ENCODE measurements at places on chromosomes 11 and 22. TPM values are rescaled to one million over a fixed set of nuclear protein-coding genes. Genes with fewer than 3 reads are reported as not detected.
A peak's percentile ranks its signal among the peaks of the same experiment; 100 is the strongest.

The TTC36 gene
- not detected for total RNA-seq

The TNNI2 gene
- not detected for total RNA-seq

The TANGO2 gene
- total RNA-seq: 16.0 TPM

- H3K27me3 ChIP-seq: peaks cover 6% of the 10 kb centered on the region
- peak; percentile 67 for DNase-seq
- H3K4me1 ChIP-seq: no peaks in the 10 kb centered on the region
- no peaks in the 10 kb centered on the region for H3K36me3 ChIP-seq
Measured at GRCh38 chr11:32374261-32374711, 61.1 kb downstream of the WT1 start.

DNA sequence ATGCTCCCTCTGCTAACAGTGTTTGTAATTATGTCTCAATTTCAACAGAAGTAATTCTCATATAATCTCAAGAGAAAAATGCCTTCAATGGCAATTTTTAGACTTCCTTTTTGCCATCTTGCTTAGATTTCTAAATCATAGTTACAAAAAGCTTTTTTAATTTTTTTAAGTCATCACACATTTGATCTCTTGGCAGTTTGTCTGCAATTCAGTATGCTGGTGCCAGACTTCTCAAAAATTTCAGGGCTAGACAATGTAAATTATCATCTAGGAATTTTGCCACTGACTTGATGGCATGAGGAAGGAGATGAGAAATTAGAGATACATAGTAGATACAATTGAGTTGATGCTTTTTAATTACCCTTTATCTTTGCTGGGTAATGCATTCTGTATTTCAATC, 1176.7 kb upstream of the CNTN5 start:
- no peak overlapping the region for H3K4me3 ChIP-seq
- H3K27ac ChIP-seq: no peak overlapping the region
- H3K4me1 ChIP-seq: no peaks in the 10 kb centered on the region
- no peaks in the 10 kb centered on the region for H3K36me3 ChIP-seq
- no peak for DNase-seq

DNA sequence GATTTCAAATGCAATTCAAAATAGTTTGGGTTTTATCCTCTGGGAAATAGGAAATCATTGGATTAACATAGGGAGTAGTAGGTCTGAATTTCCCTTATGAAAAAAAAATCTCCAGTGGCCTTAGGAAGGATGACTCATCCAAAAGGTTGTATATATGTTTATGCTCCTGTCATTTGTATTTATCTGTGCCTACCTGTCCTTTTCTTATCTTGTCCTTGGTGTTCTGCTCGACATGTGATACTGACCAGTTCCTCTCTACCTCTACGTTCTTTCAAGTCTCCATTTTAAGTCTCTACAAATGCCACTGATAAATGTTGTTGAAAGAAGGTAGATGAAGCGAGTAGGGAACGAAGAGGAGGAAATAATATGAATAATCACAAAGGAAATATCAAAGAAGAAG, 3.0 kb upstream of the SOX6 start:
- H3K27me3 ChIP-seq: no peaks in the 10 kb centered on the region
- H3K36me3 ChIP-seq: no peaks in the 10 kb centered on the region
- H3K27ac ChIP-seq: no peak overlapping the region
- no peak for DNase-seq
- no peaks in the 10 kb centered on the region for H3K4me1 ChIP-seq
- no peak overlapping the region for H3K4me3 ChIP-seq

GRCh38 chr11:112977755-112978154, 16.5 kb downstream of the NCAM1 start:
- peaks cover 16% of the 10 kb centered on the region for H3K27me3 ChIP-seq
- no peak overlapping the region for H3K27ac ChIP-seq
- no peaks in the 10 kb centered on the region for H3K4me1 ChIP-seq
- no peak for DNase-seq
- no peak overlapping the region for H3K4me3 ChIP-seq

- DNase-seq: no peak
- H3K27me3 ChIP-seq: peaks cover 8% of the 10 kb centered on the region
- no peak overlapping the region for H3K27ac ChIP-seq
- no peak overlapping the region for H3K4me3 ChIP-seq
- no peaks in the 10 kb centered on the region for H3K36me3 ChIP-seq
Measured at GRCh38 chr11:128879817-128880216, 11.3 kb upstream of the KCNJ5 start.

- no peaks in the 10 kb centered on the region for H3K27me3 ChIP-seq
- H3K27ac ChIP-seq: no peak within 1 kb of the TSS
- no peaks in the 10 kb centered on the region for H3K36me3 ChIP-seq
- DNase-seq: peak; percentile 40
Measured at GRCh38 chr11:63614136-63614671, at the start of gene PLAAT3. Gene PLAAT3 (minus strand): TSS chr11:63614433. CDS start chr11:63614014, 419 bp downstream.

- H3K4me1 ChIP-seq: peaks cover 62% of the 10 kb centered on the region
- no peak overlapping the region for H3K27ac ChIP-seq
- no peaks in the 10 kb centered on the region for H3K27me3 ChIP-seq
- H3K4me3 ChIP-seq: no peak overlapping the region
- H3K36me3 ChIP-seq: peaks cover 54% of the 10 kb centered on the region
- DNase-seq: no peak
Measured at GRCh38 chr11:88324562-88325345, 12.8 kb downstream of the CTSC start.
